ENCODE measurements at places on chromosomes 11 and 22. TPM values are rescaled to one million over a fixed set of nuclear protein-coding genes. Genes with fewer than 3 reads are reported as not detected.

GRCh38 chr22:49079027-49079725, 748.5 kb downstream of the BRD1 start:
- DNase-seq, result no peak

DNA sequence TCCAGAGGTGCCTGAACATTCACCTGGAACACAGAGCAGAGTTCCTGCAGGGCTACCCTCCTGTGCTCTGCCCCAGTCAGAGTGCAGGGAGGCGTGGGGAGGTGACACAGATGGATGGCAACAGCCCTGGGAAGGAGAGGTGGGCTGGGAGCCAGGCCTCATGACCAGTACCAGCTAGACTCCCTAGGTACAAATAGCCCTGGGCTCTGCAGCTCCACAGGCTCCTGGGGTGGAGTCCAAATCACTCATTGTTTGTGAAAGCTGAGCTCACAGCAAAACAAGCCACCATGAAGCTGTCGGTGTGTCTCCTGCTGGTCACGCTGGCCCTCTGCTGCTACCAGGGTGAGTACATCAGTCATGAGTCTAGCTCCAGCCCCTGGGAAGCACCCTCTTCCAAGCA, at the start of gene SCGB1D2:
Gene SCGB1D2, plus strand, starts transcription at position 219 of the 400 bp plus-strand sequence. Its CDS starts 69 bp downstream, at position 288.
- peak; percentile 26 for DNase-seq

DNA sequence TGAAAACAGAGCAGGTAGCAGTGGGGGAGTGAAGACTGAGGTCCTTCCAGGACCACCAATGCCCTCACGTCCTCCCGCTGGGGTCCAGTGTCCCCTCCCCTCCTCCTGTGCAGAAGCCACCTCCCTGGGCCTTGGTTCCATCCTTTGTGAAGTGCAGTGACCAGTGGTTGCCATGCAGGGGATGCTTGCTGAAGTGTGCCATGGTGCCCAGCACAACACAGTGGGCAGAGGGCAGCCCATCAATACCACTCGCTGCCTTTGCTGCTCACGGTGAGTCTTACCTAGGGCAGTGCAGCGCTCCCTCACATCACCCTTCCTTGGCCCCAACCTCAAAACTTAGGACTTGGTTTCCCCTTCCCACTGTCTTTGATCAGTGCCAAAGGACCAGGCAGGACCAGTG, 12.9 kb downstream of the MYEOV start:
- no peak for DNase-seq

GRCh38 chr22:34841331-34841771, 224.6 kb upstream of the ISX start:
- no peak for DNase-seq

- no peak for DNase-seq
These were observed 580.5 kb downstream of the SOX6 start for GRCh38 chr11:15775797-15776196.

DNA sequence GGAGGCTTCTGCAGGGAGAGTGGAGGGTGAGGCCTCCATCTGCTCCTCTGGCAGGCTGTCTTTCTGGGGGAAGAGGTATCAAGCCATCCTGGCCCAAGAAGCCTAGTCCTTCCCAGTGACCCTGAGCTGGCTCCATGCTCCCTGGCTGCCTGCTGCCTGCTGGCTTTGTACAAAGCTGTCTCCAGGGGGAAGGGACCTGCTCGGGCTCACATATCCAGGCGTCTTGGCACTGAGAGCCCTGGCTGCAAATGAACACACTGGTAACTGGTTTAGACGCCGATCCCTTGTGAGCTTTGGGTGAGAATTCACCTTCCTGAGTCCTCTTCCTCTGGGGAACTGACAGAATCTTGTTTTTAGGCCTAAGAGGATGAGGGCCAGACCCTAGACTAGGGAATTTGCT, 210.3 kb upstream of the ZBED5 start:
- no peak for DNase-seq

DNA sequence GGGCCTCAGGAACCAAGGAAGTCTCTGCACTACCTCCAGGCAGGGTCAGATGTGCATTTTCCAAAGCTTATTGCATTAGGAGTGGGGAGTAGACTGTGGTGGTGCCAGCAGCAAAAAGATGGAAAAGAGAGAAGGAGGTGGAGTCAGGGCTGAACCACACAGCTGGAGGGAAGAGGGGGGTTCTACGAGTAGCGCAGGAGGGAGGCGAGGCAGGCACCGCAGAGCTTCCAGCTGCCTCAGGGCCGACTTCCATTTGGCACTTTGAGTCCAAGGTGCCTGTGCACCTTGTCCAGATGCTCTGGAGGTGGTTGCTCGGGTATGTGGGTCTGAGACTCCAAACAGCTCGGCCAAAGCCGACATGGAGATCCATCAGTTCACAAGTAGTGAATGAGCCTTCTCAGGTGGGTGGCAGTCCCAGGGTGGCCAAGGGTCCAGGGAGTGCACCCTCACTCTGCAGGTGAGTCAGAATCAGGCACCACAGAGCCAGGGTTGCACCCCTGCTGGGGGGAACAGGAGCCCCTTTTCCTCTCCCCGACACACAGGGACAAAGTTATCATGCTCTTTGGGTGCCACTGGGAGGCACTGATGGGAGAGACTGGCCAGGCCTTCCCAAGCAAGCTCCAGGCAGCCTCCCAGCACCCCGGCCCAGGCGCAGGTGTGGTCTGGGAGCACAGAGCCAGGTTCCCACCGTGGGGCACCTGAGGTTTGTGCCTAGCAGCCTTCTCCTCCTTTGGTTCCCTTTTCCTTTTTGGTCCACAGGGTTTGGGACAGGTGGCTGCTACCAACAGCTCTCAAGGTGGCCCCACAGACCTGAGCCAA, 30.2 kb downstream of the GGT5 start:
- no peak for DNase-seq

DNA sequence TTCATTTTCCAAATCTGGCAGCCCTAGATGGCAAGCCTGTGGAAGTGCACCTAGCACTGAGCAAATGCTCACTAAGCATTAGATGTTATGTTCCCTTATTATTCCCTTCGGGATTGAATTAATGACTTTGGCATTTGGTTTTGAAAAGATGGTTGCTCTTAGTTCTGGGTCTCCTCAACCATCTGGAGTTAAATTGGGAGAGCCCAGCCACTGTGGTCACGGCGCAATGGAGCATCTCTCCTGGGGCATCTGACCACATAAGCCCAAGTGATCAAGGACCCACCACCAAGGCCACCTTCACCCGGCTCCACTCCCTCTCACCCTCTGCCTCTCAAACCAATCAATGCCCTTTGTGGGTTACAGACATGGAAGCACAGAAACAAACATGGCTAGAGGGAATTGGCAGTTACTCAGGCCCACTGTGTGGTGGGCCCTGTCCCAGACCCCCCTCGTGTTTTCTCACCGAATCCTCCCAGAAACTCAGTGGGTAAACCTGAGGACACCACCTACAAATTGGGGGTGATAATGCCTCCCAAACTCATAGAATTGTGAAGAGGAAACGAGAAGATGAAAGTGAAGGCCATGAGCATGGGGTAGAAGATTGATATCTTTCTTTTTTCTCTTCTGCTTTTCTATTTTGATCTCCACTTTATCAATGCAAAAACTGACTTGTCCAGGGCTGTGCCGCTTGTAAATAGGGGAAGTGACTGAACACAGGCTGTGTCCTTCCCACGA, 52.2 kb downstream of the IRAG1 start:
- DNase-seq, result no peak

GRCh38 chr11:88337987-88338668, 592 bp upstream of the CTSC start:
- peak; percentile 33 for DNase-seq

DNA sequence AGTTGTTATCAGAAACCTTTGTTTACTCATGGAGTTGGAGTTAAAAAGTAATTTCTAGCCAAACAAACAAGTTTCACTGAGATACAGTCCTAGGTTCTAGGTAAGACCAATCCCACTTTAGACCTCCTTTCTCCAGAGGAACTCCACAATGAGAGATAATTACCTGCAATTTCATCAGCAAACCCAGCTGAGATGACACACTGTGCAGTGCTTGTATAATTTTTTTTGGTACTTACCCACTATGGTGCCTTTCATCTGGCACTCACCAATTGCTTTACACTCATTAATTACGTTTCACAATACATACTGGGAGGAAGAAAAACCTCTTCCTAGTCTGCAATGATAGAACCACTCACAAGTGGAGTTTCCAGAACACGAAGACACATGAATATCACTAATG, 1.8 kb upstream of the MUC15 start:
- DNase-seq, result no peak

DNA sequence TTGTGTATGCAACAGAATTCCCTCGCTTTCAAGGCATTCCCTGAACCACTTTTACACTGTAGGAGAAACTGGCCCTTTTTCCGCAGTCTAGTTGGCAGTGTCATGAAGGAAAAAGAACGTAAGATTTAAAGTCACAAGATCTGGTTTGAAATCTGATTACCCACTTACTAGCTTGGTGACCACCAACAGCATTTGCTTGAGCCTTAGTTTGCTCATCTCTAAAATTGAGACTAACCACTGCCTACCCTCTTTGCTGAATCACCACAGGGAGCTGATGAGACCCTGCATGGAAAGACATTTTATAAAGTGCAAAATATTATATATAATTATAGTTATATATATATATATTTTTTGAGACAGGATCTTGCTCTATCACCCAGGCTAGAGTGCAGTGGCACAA, 39.4 kb downstream of the SYTL2 start:
- no peak for DNase-seq

DNA sequence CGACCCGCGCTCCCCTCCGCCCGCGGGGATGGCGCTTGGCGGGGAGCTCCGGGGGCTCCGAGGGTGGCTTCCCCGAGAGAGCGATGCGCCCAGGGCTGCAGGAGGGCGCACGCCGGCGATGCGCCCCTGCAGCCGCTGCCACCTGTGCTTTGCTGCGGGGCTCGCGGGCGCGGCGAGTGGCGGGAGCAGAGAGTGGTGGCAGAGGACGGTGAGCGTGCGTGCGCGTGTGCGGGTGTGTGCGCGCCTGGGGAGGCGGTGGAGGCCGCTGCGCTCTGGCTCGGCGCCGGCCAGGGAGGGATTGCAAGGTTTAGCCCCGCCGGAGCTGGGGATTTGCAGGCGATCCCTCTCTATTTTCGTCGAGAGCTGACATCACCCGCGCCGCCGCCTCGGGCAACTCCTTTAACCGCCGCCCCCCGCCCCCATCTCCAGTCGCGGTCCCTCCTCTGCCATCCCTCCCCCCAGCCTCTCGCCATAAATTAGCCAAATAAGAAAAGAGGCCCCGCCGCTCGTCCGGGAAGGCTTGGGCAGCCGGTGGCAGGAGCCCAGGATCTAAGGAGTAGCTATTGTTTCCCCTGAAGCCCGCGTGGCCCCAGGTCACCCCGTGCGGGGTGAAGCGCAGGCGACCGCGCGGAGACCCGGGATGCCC, at the start of gene SLC1A2:
Gene SLC1A2, minus strand, starts transcription at position 375 of the 646 bp plus-strand sequence. CDS start 592 bp downstream, outside the sequence.
- no peak for DNase-seq

- DNase-seq, result no peak
These were observed 62.2 kb downstream of the SGSM3 start for GRCh38 chr22:40432625-40433024.

Gene KMT5B
- 93.1 TPM for polyA plus RNA-seq

Gene LMO2
- polyA plus RNA-seq, result 28.6 TPM

Gene MS4A6E
- not detected for polyA plus RNA-seq

Gene OOSP4B
- not detected for polyA plus RNA-seq

Gene IFTAP
- 54.7 TPM for polyA plus RNA-seq

Gene OR5B21
- not detected for polyA plus RNA-seq

Measured in left kidney (tissue), 8 donors.